ENCODE measurements at places on chromosomes 1 and 21.

GRCh38 chr1:71785000-71785399 lies 497.3 kb downstream of the NEGR1 start:
- no peak for DNase-seq

DNA sequence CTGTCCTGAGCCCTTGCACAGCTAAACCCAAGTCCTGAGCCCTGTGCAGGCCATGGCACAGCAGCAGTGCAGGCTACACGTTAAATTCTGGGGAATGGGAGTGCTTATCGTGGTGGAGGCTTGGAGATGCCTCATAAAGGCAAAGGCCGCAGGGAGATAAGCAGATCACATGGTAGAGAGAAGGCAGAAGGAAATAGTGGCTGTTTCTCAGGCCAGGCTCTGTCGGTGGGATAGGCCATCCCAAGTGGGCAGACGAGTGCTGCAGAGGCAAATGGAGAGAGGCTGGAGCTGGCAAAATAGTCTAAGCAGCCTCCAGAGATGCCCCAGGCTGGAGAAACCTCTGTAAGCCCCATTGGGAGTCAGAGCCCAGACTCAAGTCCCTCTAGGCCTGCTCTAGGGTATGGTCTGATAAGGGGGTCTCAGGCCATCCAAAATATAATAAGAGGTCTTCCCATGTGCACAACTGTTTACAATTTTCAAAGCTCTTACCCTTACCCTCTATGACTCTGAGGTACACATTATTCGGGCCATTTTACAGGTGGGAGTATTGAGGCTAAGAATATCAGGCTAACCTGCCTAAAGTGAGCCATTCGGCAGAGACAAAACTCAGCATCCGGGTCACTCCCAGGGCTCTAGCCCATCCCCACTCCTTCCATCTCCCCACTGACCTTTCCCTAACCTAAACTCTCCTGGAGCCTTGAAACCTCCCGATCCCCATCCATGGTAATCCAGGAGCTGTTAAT lies 79.6 kb downstream of the NKAIN1 start:
- no peak for DNase-seq

GRCh38 chr1:156816561-156817328 lies at the start of gene SH2D2A:
TSS of gene SH2D2A (minus strand) at chr1:156816848. CDS start at chr1:156816708, 140 bp downstream.
- peak; percentile 92 for DNase-seq

- no peak for DNase-seq
Measured at GRCh38 chr1:189606047-189606446, 871.6 kb downstream of the BRINP3 start.

GRCh38 chr21:31804008-31804394 lies 68.8 kb upstream of the HUNK start:
- no peak for DNase-seq

GRCh38 chr1:38003261-38004250 lies 1.8 kb downstream of the FHL3 start:
- DNase-seq = no peak

- no peak for DNase-seq
Measured at GRCh38 chr1:54384471-54384870, 21.7 kb downstream of the SSBP3 start.

GRCh38 chr1:8854240-8854639 lies 24.2 kb downstream of the ENO1 start:
- no peak for DNase-seq

GRCh38 chr21:26153758-26154157 lies 16.8 kb downstream of the APP start:
- no peak for DNase-seq

DNA sequence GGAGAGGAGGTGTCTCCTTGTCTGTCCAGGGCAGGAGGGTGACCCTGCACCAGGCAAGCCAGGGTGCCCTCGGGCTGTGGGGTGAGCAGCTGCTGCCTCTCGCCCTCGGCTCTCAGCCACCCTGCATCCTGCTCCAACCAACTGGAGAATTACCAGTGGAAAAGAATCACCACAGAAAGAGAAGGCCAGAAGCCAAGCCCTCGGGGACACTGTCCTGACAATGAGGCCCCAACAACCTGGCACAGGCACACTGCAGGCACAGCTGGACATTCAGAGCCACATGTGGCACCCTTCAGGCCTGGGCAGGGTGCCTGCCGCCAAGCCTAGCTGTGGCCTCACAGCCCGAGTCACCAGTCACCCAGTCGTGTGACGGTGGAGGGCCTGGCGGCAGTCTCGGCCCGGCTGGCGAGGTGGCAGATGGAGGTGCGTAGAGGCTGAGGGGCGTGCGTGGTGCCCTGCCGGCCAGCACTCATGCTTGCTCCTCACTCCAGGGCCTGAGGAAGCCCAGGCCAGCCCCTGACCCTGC lies 12.0 kb downstream of the MEGF6 start:
- no peak for DNase-seq

GRCh38 chr1:32150847-32151246 lies 28.6 kb upstream of the TXLNA start:
- DNase-seq = no peak

GRCh38 chr1:177411381-177411780 lies 240.6 kb downstream of the BRINP2 start:
- no peak for DNase-seq

DNA sequence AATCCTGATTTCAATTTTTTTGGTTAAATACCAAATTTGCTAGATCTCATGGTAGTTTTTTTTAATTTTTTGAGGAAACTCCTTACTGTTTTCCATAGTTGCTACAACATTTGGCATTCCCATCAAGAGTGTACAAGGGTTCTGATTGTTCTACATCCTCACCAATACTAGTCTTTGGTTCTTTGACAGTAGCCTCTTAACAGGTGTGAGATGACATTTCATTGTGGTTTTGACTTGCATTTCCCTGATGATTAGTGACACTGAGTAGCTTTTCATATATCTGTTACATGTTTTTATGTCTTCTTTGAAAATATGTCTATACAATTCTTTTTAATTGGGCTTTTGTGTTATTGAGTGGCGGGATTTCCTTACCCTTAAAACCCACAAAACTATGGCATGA lies 20.9 kb upstream of the RGS13 start:
- no peak for DNase-seq

DNA sequence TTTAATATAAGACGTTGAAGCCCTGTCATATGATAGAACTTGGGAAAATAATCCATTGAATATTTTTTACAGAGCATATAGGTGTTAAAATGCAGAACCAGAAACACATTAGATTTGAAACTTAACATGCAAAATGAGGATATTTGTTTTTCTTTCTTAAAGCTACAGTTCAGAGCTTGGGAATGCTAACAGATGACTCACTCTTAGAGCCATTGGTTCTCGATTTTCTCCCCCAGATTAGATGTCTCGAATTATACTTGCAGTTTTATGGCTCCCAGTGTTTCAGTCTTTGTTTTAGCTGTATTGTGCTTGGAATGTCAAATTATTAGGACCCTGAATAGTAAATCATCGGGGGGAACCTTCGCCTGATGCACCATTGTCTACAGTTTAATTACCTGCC lies 575.7 kb upstream of the ZP4 start:
- no peak for DNase-seq

DNA sequence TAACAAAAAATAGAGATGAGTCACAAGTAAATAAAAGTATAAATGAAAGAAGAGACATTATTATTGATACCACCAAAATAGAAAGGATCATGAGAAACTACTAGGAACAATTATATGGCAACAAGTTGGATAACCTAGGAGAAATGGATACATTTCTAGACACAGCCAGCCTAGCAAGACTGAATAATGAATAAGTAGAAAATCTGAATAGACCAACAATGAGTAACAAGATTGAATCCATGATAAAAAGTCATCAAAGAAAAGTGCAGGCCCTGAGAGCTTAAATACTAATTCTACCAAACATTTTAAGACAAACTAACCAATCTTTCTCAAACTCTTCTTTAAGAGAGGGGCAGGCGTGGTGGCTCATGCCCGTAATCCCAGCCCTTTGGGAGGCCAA lies 538.6 kb upstream of the PBX1 start:
- no peak for DNase-seq

GRCh38 chr1:161473348-161473747 lies 31.9 kb upstream of the FCGR2A start:
- no peak for DNase-seq

GRCh38 chr1:201376464-201377374 lies 761 bp downstream of the TNNT2 start:
- DNase-seq = no peak

GRCh38 chr1:48263041-48263440 lies 40.5 kb downstream of the SLC5A9 start:
- no peak for DNase-seq

GRCh38 chr21:17196623-17197022 lies 316.2 kb upstream of the CXADR start:
- DNase-seq = no peak

- DNase-seq = no peak
Measured at GRCh38 chr21:31191553-31191952, 152.5 kb downstream of the TIAM1 start.

GRCh38 chr1:202954057-202954745 lies 3.9 kb downstream of the ADIPOR1 start:
- no peak for DNase-seq

DNA sequence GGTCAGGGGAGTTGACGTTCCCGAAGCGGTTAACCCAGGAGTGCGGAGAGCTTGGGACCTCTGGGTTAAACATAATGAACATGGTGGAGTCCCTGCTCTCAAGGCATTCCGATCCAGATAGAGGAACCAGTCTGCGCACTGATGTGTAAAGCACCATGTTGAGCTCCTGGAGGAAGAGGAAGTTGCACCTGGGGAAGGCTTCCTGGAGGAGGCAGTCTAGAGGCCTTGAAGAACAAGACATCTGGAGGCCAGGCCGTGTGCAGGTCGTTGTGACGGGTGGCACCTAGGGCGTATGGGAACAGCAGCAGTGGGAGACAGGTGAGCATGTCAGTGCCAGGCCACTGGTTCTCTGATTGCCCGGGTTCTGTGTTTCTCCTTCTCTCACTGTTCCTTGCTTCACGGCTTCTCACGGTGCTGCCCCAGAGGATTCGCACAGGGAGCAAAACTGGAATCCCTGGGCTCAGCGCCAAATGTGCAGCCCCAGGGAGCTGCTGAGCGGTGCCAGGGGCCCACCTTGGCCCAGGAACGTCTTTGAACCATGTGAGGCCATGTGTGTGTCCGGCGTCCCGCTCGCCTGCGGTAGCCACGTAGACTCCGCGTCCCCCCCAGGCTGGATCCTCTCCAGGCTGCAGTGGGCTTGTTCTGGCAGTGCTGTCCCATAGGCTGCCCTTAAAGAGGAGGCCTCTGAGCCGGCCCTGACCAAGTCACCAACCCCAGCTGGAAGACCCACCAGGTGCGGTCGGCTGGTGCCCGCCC lies 122.9 kb upstream of the GALNT2 start:
- no peak for DNase-seq

DNA sequence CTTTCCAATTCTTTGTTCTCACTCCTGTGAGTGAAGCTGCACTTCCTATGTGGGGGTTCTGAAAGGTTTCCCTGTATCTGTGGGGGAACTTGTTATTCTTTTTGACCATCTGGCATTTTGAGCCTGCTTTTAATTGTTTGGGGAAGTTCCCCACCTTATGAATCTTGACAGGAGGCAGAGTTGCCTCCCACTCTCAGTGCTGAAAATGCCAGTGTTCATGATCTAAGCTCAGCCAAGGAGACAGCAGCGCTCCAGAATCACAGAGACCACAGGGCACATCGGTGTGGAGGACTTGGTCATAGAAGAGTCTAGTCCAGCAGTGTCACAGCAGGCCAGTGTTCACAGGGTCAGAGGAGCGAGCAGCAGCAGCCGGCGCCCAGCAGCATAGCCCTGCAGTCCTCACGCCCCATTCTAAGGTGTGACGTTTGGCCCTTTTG lies 63.8 kb upstream of the PRDX6 start:
- no peak for DNase-seq

DNA sequence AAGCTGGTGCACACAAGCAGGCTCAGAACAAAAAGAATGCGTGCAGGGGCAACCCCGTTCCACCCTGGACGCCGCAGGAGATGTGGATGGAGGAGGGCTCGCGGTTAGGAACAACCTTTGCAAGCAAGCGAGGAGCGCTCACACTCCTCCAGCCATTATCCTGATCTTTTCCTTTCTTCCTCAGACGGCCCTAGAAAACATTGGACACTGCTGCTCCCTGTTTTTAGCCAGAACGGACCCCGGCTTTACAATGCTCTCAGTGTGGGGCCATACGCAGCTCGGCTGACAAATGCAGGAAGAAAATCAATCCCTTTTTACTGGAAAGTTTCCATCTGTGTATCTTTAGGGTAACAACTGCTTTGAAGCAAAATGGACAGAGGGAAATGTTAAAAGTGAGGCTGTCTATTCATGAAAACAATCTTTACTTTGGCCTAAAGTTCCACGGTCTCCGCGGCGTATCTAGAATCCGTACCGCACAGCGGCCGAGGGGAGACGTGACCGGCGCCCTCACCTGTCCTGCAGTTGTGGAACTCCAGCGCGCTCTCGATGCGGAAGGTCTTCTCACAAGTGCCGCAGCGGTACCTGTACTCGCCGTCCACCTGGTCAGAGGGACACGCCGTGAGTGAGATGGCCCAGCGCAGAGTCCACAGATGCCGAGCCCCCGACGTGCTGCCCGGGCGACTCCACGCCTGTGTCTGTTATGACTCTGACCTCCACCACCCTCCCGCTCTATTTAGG lies 44.0 kb downstream of the PRDM15 start:
- DNase-seq = no peak

DNA sequence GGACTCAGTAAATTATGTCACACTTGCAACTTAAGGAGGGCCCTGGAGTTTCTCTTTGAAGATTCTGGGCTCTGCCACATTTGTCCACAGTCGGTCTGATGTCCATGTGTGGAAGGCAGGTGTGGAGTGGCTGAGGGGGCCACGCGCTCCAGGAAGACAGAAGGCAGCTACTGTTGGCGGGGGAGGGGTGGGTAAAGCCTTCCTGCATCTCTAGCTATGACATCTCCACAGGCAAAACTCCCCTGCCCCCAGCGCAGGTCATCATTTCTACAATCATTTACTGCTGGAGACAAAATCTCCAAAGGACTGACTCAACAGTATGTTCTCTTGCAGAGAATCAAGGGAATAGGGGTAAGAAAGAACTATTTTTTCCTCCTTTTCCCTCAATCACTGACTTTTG lies 11.4 kb upstream of the TSPEAR start:
- no peak for DNase-seq

- no peak for DNase-seq
Measured at GRCh38 chr1:246051909-246052518, 455.1 kb downstream of the SMYD3 start.

GRCh38 chr1:65284229-65284628 lies 25.1 kb upstream of the DNAJC6 start:
- no peak for DNase-seq

DNA sequence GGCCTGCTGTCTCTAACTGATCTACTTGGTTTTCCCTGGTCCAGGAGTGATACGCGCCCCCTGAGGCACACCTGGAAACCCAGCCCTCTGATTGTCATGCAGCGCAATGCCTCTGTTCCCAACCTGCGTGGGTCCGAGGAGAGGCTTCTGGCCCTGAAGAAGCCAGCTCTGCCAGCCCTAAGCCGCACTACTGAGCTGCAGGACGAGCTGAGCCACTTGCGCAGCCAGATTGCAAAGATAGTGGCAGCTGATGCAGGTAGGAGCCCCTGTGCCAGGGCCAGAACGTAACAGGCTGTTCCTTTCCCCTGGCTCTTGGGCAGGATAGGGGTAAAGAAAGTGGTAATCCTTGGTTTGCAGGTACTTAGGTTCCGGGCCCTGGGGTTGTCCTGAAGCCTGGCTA lies 6.8 kb downstream of the MTFR1L start:
- DNase-seq = no peak

Data from stimulated activated CD8-positive, alpha-beta memory T cell treated with anti-CD3 and anti-CD28 coated beads, Interleukin-7, amount 100 ng/mL, for 1 hour (primary cell).